Left lung (tissue), 14 donors: ENCODE measurements at places on chromosomes 4 and X. TPM values are rescaled to one million over a fixed set of nuclear protein-coding genes. Genes with fewer than 3 reads are reported as not detected.

The CDKL2 gene
- total RNA-seq, result 12.5 TPM

The CHIC1 gene
- 9.0 TPM for total RNA-seq

The ELF2 gene
- 42.6 TPM for total RNA-seq

The SLC2A9 gene
- 19.0 TPM for total RNA-seq

The FDCSP gene
- not detected for total RNA-seq

The KLHL13 gene
- total RNA-seq, result 2.7 TPM

The CCKAR gene
- total RNA-seq, result not detected

The AWAT2 gene
- total RNA-seq, result not detected

The UGT8 gene
- 3.7 TPM for total RNA-seq

The SPOCK3 gene
- 0.15 TPM for total RNA-seq
